ENCODE measurements at places on chromosomes 3 and 15. TPM values are rescaled to one million over a fixed set of nuclear protein-coding genes. Genes with fewer than 3 reads are reported as not detected.

Gene PLSCR4
- not detected for total RNA-seq

DNA sequence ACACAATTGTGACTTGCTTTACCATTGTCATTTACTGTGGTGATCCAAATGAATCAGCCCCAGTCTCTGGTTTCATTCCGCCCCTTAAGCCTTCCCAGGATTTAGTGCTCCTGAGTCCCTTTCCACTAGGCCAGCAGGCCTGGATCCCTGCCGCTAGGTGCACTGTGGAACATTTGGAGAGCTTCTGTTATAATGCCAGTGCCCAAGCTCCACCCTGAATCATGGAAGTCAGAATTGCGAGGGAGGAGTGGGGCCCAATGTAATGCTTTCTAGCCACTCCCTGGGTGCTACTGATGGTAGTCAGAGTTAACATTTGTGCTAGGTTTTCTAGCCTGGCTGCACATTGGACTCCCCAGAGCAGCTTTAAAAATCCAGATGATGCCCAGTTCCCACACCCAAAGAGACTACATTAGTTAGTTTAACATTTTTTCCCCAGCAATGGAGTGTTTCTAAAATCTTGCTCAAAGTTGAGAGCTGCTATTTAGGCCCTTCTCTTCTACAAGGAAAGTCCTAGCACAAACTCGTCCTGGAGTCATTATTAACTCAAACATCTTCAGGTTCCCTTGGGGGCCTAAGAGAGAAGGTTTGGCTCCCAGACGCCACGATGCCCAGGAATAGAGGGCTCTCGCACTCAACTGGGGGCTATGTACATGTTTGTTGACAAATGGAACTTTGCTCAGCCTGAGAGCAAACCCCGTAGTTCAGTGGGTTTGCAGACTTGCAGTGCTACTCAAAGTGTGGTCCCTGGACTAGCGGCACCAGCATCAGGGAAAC lies 366.7 kb upstream of the PROK2 start:
- no peaks in the 10 kb centered on the region for H3K36me3 ChIP-seq
- no peaks in the 10 kb centered on the region for H3K4me1 ChIP-seq
- no peak overlapping the region for H3K27ac ChIP-seq
- no peak overlapping the region for H3K4me3 ChIP-seq
- no peak for DNase-seq

Gene RTP3
- not detected for total RNA-seq

DNA sequence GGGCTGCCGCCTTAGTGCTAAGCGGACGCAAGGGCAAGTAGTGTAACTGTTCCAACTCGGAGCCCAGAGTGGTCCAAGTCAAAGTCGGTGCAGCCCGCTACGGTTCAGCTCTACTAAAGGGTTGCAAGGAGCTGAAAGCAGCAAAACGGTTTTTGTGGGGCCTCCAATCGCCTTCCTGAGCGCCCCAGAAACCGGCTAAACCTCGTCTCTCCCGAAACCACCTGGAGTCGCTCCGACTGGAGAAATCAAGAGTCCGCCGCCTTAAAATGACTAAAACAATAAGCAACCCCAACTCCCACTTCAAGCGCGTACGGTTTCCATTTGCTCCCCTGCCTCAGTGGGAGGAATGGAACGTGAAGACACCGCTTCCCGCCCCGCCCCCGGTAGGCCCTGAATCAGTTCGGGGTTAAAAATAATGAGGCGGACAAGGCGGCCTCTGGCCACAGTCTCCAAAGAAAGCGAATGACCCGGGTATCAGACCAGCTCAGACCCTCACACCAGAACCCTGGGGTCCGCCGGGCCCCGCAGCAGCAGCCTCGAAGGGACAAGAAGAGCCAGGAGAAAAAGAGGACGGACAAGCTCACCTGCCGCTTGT lies 401 bp downstream of the SEC11A start:
- H3K4me3 ChIP-seq, result peak overlapping the region; percentile 99
- no peaks in the 10 kb centered on the region for H3K27me3 ChIP-seq
- peaks cover 15% of the 10 kb centered on the region for H3K36me3 ChIP-seq
- peaks cover 39% of the 10 kb centered on the region for H3K4me1 ChIP-seq
- peak overlapping the region; percentile 70 for H3K27ac ChIP-seq

DNA sequence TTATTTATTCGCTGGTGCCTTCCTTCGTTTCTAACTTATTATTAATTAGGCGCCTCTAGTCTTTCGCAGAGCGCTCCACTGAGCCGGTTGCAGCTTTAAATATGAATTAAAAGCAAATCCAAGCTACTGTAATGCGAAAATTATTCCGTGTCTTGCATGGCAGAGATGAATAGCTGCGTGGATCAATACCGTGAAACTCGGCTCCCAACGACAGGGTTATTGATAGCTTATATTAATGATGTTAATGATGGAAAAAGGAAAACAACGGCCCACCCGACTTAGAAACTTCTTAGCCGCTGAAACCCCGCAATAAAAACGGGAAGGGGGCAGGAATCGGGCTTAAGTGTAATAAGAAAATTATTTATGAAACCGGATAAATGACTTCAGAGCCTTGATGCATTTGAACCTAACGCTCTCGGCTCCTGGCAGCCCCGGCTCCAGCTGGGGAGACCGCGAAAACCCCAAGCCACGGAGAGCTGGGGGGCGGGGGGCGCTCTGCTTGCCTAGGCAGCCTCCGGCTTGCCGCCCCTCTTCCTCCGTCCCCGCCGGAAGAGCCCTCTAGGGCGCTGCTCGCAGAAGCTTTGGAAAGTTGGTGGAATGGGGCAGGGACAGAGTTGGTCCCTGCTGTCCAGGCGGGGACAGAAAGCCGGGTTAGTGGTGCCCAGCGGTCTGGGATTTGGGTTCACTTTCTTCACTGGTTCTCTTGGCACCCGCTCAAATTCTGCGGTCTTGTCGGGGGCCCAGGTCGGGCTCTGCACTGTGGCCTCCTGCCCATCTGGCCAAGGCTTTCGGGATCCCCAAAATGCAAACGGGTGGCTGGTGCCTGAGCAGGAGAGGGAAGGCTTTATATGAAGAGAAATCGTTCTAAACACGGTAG lies 7.7 kb upstream of the ONECUT1 start:
- no peaks in the 10 kb centered on the region for H3K36me3 ChIP-seq
- peaks cover 38% of the 10 kb centered on the region for H3K4me1 ChIP-seq
- H3K27ac ChIP-seq, result no peak overlapping the region
